Stimulated activated CD8-positive, alpha-beta memory T cell treated with anti-CD3 and anti-CD28 coated beads, Interleukin-4, amount 100 ng/mL, for 1 hour (primary cell): ENCODE measurements at places on chromosomes 5 and 9.

DNA sequence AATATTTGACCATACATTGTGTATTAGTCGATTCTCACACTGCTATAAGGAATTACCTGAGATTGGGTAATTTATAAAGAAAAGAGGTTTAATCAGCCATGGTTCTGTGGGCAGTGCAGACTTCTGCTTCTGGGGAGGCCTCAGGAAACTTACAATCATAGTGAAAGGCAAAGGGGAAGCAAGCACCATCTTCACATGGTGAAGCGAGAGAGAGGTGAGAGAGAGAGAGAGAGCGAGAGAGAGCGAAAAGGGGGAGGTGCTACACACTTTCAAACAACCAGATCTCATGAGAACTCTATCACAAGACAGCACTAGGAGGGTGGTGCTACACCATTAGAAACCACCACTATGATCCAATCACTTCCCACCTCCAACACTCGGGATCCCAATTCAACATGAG lies 4.1 kb upstream of the GRAMD2B start:
- no peak for DNase-seq

DNA sequence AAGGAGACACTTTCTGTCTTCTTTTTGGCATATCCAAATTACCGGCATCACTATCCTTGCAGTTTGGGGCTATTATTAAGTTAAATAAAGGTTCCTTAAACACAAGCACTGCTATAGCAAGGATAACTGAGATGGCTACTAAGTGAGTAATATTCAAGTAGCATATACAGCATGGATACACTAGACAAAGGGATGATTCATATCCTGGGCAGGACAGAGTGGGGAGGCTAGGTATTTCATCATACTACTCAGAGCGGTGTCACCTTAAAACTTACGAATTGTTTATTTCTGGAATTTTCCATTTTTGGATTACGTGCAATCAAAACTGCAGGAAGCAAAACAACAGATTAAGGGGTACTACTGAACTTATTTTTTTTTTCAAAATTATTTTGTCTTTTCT lies 54.1 kb downstream of the FER start:
- no peak for DNase-seq

- no peak for DNase-seq
These were observed 22.9 kb downstream of the CAMSAP1 start for GRCh38 chr9:135884328-135885035.

GRCh38 chr9:83538172-83538889 lies at the start of gene FRMD3:
Gene FRMD3 (minus strand): TSS chr9:83538401. CDS start chr9:83538231, 170 bp downstream.
- no peak for DNase-seq

DNA sequence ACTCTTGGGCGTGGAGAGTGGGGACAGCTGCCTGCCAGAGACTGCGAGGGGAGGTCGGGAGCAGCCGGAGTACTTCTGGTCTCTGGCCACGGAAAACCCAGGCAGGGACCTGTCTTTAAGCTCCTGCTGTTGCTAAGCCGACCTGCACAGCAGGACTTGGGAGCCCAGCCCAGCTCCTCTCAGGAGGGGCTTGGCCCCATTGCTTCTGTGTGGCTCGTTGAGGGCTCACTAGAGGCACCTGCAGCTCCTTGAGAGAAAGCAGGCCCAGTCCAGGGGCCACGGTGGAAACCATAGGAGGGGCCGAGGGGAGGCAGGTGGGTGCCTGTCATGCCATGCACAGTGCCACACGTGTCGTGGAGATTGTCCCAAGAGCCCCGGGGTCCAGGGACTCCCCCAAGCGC lies 3.3 kb upstream of the LCN2 start:
- no peak for DNase-seq

- DNase-seq, result no peak
These were observed 88.0 kb downstream of the DAP start for GRCh38 chr5:10673017-10673389.

GRCh38 chr9:133737774-133738639 lies at the start of gene SARDH:
Gene SARDH (minus strand): TSS chr9:133738352. CDS start chr9:133734173, 4,179 bp downstream.
- DNase-seq, result peak; percentile 6

DNA sequence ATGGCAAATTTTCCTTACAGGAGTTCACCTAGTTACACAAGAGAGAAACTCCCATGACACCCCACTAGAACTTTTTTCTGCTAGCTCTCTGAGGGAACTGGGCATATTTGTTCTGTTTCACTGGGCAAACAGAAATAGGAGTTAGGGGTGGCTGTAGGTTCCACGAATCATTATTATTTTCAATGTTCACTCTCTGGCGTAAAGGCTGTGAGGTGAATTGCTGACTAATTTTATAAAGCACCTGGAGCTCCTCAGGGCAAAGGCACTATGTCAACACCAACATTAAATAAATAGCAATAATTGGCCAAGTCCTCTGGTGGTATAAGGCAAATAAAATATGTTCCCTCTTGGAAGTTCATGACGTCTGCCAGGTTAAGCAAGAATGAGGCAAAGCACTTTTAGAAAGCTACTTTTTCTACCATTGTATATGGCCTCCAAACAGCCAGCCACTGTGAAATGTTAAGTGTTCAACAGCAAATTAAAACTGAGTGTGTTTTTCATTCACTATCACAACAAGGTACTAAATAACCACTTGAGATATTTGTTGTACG lies 344.6 kb downstream of the PDE4D start:
- DNase-seq, result no peak

- no peak for DNase-seq
These were observed 61.8 kb downstream of the MEF2C start for GRCh38 chr5:88821161-88821560.

GRCh38 chr9:95463148-95464060 lies 53.4 kb downstream of the PTCH1 start:
- DNase-seq, result no peak

DNA sequence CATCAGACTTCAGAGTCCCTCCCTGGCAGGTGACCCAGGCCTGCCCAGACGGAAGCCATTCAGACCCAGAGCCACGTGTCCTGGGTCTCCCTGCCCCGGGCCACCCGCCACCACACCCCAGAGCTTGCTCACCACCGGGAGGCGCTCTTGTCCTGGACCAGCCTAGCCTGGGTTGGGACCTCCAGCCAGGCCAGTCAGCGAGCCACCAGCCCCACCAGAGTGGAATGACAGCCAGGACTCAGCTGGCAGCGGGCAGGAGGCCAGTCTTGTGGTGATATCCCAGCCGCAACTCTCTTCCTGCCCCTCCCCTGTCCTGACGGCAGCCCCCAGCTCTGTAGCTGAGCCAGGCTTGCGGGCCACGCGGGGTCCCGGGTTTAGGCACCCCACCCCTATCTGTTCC lies 1.7 kb upstream of the PTGDS start:
- DNase-seq, result no peak

DNA sequence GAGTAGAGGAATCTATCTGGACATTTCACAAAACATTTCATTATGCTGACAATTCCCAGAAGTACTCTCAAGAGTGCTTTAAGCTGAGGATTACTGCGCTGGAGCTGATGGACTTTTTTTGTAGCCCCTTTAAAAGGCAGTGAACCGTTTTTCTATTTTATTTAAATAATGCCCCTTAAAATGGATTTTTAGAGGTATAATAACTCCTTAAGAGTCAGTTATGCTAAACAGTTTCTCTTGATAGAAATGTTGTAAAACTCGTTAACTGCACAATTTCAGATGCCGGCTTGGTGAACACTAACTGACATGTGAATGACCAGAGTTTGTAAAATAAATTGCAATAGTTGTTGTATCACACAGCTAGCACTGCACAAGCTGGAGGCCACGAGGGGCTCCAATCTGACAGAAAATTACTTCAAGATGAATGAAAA lies 174.0 kb downstream of the NR2F1-AS1 start:
- no peak for DNase-seq

DNA sequence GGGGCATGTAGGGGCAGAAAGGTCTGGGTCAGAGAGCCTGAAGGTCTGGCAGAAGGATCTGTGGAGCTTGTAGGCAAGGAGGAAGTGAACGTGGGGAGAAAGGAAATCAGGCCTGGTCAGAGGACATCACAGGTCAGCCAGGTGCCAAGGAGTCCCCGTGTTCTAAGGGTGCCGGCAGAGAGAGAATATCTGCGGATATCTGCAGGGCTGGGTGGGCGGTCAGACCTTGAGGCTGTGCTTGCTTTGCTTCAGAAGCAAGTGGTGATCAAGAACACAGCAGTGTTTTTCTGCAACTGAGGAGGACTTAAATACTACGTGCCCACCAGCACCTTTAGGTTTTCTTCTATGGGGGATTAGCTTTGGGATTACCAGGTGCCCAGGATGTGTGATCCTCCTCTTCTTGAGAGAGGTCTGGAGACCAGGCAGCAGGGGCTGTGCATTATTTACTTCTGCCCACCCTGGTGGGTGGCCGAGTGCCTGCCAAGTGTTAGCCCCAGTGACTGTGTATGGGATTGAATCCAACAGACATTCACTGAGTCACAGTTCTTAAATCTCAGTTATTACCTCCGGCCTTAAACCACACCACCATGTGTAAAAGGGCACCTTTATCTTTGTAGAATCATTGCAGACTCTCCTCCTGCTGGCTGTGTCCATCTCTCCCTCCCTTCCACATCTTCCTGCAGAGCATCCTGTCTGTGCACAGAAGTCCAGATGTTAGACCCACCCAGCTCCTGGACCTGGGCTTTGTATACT lies 12.5 kb upstream of the SHB start:
- DNase-seq, result no peak

- no peak for DNase-seq
These were observed 398.1 kb downstream of the EBF1 start for GRCh38 chr5:158701406-158702177.

DNA sequence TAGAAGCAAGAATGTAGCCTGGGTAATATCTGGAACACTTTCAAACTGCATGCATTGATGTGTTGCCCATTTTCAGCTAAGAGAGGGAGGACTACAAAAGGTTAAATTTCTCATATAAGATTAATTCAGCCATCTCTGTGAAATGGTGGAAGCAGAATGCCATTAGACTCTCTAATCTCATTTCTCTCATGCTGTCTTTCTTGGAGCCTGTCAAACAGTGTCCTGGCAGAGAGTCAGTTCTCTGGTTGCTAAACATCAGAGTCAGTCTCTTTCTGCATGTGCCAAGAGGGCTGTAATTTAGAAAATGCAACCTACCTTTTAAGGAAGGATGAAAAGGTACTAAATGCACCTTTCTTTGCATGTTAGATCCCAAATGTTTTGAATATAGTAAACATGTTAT lies 910 bp upstream of the GARNL3 start:
- DNase-seq, result no peak

GRCh38 chr5:31964007-31964360 lies 210.1 kb downstream of the GOLPH3 start:
- DNase-seq, result no peak

- no peak for DNase-seq
These were observed 71.9 kb upstream of the GRHPR start for GRCh38 chr9:37350486-37351190.

DNA sequence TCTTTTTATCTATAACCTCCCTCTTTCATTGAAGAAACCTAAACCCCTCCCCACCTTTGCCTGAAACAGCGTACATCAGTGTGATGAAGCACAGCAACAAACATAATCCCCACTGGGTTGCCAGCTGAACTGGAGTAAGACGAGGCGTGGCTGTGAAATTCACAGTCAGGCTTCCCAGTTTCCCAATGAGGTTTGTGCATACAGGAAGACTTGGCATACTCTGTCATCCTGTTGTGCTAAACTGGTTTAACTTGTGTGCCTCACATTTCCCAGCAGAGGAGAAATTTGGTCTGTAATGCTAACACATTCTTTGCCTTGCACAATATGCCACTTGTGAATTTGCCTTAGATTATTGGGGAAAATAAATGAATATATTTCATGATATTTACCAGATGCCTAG lies 121.5 kb downstream of the SV2C start:
- no peak for DNase-seq

DNA sequence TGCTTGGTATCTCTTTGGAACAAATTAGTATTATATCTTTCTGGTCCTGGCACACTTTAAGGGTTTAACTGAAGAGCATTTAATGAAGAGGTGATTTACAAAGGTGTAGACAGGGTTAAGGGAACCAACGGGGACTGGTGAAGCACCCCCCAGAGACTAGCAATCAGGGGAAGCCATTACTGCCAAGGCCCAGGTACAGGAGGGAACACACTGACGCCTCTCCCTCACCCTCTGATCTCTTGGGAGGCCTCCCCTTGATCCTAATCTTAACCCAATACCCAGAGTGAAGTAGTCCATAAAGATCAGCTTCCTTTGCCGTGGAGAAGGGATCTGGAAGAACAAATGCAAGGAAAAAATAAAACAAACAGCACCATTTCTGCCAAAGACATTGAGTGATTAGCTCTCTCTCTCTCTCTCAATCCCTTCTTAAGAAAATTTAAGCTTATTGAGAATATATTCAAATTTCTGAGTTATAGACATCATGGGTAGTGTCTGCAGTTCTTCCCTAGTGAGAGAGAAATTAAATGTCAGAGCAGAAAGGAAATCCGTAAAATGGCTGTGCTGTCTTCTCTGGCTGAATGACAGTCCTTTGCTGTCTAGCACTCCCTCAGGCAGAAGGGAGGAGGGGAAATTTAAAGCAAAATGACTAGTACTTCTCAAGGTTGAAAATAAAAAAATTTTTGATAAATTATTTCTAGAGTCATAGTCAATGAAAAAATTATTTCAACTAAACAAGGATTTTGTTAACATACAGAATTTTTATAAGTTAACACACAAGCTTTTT lies 20.0 kb downstream of the F2R start:
- no peak for DNase-seq

- no peak for DNase-seq
These were observed 62.2 kb downstream of the COX7C start for GRCh38 chr5:86679949-86680348.

DNA sequence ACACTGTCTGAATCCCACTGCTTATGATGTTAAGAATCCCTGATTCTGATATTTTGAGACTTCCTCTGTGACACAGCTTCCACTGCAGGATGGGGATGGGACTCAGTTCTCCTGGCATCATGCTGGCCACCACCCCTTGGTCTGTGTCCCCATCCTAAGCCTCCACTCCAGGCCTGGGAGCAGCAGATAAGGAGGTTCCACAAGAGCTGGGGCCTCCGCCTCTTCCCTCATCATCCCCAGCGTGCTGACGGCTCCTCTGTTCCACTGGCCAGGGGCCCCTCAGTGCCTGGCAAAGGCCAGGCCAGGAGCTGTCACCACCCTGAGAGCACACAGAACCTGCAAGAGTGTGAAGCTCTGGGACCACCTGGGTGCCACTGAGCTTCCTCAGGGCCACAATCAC lies 40.6 kb downstream of the CAMK2A start:
- no peak for DNase-seq

DNA sequence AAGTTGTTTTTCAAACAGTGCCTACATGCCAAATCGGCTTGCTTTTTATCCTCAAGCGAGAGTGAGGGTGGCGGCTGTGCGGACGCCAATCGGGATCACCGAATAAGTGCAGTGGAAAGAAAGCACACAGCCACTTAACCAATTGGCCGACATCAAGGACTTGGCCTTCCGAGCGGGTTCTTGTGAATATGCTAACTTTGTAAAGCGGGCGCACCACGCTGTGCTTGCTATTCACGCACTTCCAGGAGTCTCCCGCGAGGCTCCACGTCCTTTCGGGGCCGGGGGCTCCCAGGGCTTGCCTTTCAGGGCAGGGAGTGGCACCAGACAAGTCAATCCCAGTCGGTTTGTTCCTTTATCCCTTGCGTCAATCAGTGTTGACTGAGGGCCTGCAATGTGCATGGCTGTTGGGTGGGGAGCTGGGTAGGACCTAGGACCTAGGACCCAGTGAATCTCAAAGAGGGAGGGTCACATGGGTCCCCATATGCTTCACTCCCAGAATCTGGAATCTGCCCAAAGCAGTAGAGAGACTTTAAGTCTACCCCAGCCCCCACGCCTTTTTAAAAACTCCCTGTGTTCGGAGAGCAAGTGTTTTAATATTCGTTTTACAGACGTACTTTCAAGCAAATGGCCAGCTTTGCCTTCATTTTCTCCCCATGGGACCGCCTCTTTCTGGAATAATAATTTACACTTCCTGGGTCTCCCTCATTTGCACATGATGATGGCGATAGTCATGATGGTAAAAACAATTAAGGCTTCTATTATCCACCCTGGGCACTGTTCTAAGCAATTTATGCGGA lies 2.0 kb upstream of the GCNT4 start:
- no peak for DNase-seq

GRCh38 chr9:30732060-30732459 lies 1652.4 kb upstream of the ACO1 start:
- DNase-seq, result no peak
